B cell (primary cell): ENCODE measurements at places on chromosomes 16 and 17. TPM values are rescaled to one million over a fixed set of nuclear protein-coding genes. Genes with fewer than 3 reads are reported as not detected.
A peak's percentile ranks its signal among the peaks of the same experiment; 100 is the strongest.

DNA sequence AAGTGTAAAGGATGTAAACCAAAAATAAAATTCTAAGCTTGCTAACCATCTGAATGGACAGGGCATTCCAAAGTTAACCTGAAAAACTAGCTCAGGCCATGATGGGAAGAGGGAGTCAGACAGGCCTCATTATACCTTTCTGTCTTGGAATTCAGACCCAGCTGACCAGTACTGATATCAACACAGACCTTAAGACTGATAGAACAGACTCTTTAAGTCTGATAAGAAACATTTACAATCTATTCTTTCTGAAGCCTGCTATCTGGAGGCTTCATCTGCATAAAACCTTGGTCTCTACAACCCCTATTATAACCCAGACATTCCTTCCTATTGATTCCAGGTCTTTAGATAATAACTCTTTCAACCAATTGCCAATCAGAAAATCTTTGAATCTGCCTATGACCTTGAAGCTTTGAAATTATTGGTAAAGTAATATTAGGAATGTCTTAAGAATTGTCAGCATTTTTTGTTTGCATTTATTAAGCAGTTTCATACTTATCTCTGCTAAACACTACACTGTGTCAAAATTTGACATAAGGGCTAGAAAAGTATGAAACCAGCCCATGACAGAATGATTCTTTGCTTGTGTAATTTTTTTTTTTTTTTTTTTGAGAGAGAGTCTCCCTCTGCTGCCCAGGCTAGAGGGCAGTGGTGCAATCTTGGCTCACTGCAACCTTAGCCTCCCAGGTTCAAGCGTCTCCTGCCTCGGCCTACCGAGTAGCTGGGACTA, 12.9 kb upstream of the PRSS54 start:
- no peak for DNase-seq
- H3K27me3 ChIP-seq: no peaks in the 10 kb centered on the region
- no peaks in the 10 kb centered on the region for H3K36me3 ChIP-seq
- H3K4me3 ChIP-seq: no peak overlapping the region
- no peak overlapping the region for H3K27ac ChIP-seq
- H3K4me1 ChIP-seq: no peaks in the 10 kb centered on the region

GRCh38 chr16:85659805-85660511, 28.8 kb downstream of the GINS2 start:
- H3K36me3 ChIP-seq: peaks cover 5% of the 10 kb centered on the region
- no peak overlapping the region for H3K4me3 ChIP-seq
- H3K27ac ChIP-seq: no peak overlapping the region
- no peaks in the 10 kb centered on the region for H3K27me3 ChIP-seq

TK1 gene
- 1.5 and 2.2 TPM in 2 replicates for total RNA-seq

SEZ6 gene
- total RNA-seq: not detected in 2 replicates

GRCh38 chr17:55673743-55674506, 48.7 kb downstream of the TMEM100 start:
- no peak overlapping the region for H3K4me3 ChIP-seq
- no peak for DNase-seq
- H3K27ac ChIP-seq: no peak overlapping the region
- H3K36me3 ChIP-seq: no peaks in the 10 kb centered on the region

DNA sequence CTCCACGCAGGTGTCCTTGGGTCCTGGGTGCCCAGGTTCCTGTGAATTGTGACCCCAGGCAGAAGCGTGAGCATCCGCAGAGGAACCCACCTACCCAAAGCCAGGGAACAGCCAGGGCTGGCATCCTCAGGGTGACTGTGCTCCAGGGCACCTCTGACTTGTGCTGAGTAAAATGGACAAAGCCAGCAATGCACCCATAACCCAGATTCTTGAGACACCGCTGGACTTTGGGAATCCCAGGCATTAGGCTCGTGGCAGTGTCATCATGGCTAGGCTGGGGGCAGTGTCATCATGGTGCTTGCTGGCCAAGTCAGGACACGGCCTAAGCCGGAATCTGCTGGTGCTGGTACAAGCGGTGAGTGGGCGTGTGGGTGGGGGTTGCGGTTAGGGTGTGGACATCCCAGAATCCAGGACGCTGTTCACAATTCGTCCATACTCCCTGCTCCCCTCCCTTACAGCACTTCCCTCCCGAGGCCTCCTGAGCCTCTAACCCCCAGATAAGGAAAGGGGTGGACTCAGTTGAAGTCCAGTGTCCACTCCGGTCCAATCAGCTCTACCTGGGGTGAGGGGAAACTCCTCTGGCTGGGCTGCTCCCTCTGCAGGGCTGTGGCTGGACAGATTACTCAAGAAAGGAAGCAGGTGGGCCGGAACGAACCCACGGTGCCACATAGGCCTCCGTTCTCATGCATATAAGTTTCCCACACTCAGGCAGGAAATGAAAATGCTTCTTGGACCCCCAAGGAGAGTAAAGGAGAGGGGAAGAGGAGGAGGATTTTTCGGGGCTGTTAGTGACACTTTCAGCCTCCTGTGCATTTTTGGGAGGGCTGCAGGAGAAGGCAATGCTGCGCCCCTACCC, 138.9 kb downstream of the SEC14L1 start:
- no peaks in the 10 kb centered on the region for H3K27me3 ChIP-seq
- no peaks in the 10 kb centered on the region for H3K36me3 ChIP-seq
- DNase-seq: no peak
- peaks cover 18% of the 10 kb centered on the region for H3K4me1 ChIP-seq
- no peak overlapping the region for H3K4me3 ChIP-seq

DGKE gene
- 28.1 and 33.9 TPM in 2 replicates for total RNA-seq

MFSD11 gene
- 34.8 and 36.4 TPM in 2 replicates for total RNA-seq

- no peaks in the 10 kb centered on the region for H3K36me3 ChIP-seq
- no peak overlapping the region for H3K4me3 ChIP-seq
- H3K27me3 ChIP-seq: no peaks in the 10 kb centered on the region
- DNase-seq: no peak
Observed at GRCh38 chr16:29312835-29313558, 93.5 kb downstream of the NPIPB11 start.

DNA sequence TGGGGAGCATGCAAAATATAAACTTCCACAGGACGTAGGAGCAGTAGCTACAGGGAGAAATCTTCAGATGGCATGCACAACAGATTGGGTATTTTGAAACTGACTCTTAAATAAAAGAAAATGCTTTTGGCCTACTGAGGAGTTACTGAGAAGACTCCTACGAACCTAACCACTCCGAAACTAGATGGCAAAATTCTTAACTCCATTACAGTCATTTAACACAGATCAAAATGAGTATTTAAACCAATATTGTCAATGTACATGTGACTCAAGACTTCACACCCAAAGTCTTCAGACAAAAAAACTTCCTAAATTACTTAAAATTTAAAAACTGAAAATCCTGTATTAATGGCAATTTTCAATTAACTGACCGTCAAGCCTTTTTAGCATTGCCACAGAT, 8.4 kb upstream of the TERB1 start:
- H3K27ac ChIP-seq: no peak overlapping the region
- no peaks in the 10 kb centered on the region for H3K27me3 ChIP-seq
- H3K36me3 ChIP-seq: peaks cover 43% of the 10 kb centered on the region
- DNase-seq: no peak
- H3K4me1 ChIP-seq: no peaks in the 10 kb centered on the region

GRCh38 chr17:21212826-21213637, 929 bp downstream of the TMEM11 start:
- H3K4me3 ChIP-seq: peak overlapping the region; percentile 88
- H3K27ac ChIP-seq: peak overlapping the region; percentile 91
- H3K36me3 ChIP-seq: peaks cover 27% of the 10 kb centered on the region
- no peaks in the 10 kb centered on the region for H3K27me3 ChIP-seq

DNA sequence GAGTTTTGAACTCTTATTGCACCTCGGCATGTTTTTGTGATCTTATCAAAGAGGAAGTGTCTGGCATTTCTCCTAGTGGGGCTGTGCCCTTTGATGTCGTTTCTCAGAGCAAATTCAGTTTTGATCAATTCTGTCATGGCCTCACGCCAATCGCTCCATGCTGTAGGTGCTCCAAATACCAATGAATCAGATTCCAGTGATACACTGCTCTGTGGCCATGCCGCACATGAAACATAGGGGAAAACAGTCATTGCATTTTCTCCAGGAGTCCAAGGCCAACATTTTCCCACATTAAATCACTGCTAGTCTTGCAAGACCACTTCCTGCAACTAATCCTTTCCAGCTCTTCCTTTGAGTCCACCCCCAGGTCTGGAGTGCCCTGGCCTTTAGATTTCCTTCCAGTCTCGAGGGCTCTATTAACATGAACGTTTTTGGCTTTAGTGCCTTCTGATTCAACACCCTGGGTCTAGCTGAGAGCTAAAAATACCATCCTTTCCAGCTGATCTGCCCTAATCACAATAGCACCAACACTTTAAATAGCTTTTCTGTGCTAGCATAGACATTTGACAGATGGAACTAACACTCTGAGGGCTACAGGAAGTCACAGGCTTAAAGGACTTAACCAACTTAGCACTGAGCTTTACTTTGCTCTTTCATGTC, 18.2 kb upstream of the RASL10B start:
- H3K4me1 ChIP-seq: peaks cover 15% of the 10 kb centered on the region
- no peak overlapping the region for H3K27ac ChIP-seq
- no peaks in the 10 kb centered on the region for H3K27me3 ChIP-seq
- peaks cover 71% of the 10 kb centered on the region for H3K36me3 ChIP-seq
- no peak for DNase-seq

TP53TG3B gene
- not detected in 2 replicates for total RNA-seq

DNA sequence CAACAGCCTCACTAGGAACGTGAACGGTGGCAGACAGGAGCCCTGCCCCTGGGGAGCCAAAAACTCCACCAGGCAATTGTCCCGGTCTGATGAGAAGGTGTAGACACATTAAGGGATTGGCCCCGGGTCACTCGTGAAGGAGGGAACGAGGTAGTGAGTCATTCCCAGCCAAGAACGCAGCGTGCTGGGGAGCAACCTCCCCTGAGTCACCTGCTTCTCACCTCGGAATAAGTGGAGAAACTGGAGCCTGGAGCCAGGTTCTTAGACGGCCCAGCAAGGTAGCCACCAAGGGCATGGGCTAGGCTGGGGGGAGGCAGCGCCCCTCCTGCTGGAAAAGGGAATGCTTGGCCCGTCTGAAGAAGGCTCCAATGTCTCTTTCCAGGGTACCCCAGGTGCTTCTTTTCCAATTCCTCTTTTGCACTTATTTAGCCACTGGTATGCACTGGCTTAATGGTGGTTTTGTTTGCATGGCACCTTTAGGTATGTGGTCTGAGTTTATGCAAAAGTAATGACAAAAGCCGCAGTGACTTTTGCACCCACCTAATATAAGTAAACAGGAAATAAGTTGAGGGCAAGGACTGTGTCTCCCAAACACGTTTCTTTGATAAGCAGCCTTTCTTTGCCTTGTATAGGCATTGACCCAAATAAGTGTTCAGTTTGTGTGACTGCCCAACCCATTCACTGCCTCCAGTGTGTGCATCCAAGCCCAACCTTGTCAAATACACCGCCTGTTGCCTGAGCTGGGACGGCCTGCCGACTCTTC, 1.8 kb upstream of the HELZ start:
- peak overlapping the region; percentile 90 for H3K4me3 ChIP-seq
- no peaks in the 10 kb centered on the region for H3K27me3 ChIP-seq
- no peak overlapping the region for H3K27ac ChIP-seq
- peaks cover 20% of the 10 kb centered on the region for H3K4me1 ChIP-seq

IQCK gene
- 3.0 and 4.3 TPM in 2 replicates for total RNA-seq

DNA sequence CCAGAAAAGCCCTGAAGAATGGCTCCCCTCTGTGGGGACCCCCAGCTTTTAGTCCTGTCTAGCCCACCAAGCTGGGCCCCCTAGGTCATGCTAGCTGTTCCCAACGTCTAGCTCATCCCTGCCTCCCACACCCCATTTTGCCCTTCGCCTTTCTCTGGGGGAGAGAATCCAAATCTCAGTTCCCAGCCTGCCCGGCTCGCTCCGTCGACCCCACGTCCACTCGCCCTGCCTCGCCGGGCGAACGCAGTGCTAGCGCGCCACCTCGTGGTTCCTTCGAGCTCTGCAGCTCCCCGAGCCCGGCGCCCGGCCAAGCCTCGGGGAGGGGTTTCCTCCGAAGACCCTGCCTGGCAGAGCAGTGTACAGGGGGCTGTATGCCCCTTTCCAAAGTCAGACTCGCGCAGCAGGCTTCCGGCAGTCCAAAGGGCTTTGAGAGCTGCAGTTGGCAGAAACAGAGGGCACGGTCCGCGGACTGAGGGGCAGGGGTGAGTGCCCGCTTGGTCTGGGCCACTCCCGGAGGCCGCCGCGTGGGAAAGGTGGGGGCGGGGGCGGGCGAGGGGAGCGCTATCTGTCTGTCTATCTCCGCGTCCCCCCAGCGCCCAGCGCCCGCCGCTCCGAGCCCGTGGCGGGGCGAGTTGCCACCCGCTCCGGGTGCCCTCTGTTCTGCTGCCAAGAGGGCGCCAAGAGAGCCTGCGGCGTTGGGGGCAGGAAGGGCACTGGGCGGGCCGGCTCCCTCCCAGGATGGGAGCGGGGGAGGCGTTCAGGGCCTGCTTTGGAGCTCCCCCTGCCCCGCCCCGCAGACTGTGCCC, 1.7 kb upstream of the DLX3 start:
- H3K4me1 ChIP-seq: peaks cover 47% of the 10 kb centered on the region
- no peaks in the 10 kb centered on the region for H3K27me3 ChIP-seq
- DNase-seq: peak; percentile 77
- no peak overlapping the region for H3K27ac ChIP-seq
- H3K4me3 ChIP-seq: peak overlapping the region; percentile 31

SERPINF2 gene
- 2.6 and 3.9 TPM in 2 replicates for total RNA-seq

SLC5A2 gene
- total RNA-seq: 0.63 and 0.67 TPM in 2 replicates

DNA sequence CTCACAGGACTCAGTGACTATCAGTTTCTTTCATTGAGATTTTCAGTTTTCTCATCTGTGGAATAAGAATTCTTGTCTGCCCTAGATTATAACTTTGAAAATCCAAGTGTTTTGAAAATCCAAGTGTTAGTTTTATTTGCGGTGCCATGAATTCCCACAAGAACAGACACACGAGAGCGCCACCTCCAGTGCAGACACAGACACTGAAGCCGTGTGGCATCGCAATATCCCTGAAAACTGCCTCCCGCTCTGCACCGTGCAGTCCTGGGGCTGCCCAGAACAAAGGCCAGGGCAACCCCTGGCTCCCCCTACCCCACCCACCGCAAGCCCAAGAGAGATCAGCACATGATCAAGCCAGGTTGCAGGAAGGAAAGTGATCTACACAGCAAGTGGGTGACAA, 229.5 kb upstream of the ASIC2 start:
- no peak overlapping the region for H3K4me3 ChIP-seq
- H3K4me1 ChIP-seq: no peaks in the 10 kb centered on the region
- no peak for DNase-seq
- H3K36me3 ChIP-seq: no peaks in the 10 kb centered on the region

DNA sequence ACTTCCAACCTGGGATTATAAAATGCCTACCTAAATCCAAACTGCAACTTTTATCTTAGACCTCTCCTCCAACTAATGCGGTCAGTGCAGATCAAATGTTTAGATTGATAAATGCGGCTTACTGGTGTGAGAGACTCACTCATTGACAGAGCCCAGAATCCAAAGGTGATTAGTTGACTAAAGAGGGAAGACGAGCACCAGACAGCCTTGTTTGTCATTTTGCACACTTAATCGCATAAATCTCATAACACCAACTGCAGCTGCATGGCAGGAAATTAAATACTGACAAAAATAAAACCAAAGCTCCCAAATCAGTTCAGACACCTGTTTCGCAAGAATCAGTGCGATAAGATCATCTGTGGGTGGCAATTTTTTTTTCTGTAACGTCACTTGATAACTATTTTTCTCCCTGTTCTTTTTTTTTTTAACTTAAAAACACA, 35.9 kb downstream of the NACA2 start:
- H3K27me3 ChIP-seq: peaks cover 8% of the 10 kb centered on the region
- no peak for DNase-seq
- H3K36me3 ChIP-seq: no peaks in the 10 kb centered on the region
- H3K4me3 ChIP-seq: no peak overlapping the region
- no peak overlapping the region for H3K27ac ChIP-seq
- no peaks in the 10 kb centered on the region for H3K4me1 ChIP-seq

- peak; percentile 12 for DNase-seq
- H3K4me3 ChIP-seq: no peak overlapping the region
Observed at GRCh38 chr16:16982614-16983013, 488.1 kb downstream of the XYLT1 start.
